ENCODE measurements at places on chromosomes 5 and 9.

GRCh38 chr9:28758341-28758740 lies 1185.1 kb upstream of the C9orf72 start:
- no peak for DNase-seq

GRCh38 chr5:142399891-142400290 lies 75.1 kb upstream of the SPRY4 start:
- DNase-seq: no peak

GRCh38 chr9:134501761-134502265 lies 139.8 kb upstream of the COL5A1 start:
- DNase-seq: no peak

DNA sequence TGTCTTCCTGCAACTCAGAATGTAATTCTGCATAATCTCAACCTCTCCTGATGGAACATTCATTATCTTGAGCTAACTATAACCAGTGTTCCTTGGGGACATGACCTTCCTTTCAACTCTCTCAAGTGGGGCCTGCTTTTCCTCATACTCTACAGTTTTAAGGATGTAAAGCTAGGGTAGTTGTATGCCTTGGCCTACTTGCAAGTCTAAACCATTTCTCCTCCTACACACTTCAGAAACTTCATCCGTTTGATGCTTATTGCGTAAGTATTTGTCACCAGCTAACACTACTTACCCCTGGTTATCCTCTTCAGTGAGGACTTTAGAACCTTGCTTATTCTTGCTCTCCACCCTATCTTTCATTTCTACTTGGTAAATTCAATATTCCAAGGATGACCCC lies 548.9 kb downstream of the HINT1 start:
- DNase-seq: no peak

DNA sequence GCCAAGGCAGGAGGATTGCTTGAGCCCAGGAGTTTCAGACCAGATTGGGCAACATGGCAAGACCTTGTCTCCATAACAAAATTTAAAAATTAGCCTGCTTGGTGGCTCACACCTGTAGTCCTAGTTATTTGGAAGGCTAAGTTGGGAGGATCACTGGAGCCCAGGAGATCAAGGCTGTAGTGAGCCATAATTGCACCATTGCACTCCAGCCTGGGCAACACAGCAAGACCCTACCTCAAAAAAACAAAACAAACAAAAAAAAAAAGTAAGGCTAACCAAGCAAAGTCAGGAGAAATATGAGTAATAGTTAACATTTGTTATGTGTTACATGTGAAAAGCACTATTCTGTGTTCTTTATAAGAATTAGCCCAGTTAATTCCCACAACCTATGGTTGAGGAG lies 74.7 kb downstream of the FOXB2 start:
- DNase-seq: no peak

DNA sequence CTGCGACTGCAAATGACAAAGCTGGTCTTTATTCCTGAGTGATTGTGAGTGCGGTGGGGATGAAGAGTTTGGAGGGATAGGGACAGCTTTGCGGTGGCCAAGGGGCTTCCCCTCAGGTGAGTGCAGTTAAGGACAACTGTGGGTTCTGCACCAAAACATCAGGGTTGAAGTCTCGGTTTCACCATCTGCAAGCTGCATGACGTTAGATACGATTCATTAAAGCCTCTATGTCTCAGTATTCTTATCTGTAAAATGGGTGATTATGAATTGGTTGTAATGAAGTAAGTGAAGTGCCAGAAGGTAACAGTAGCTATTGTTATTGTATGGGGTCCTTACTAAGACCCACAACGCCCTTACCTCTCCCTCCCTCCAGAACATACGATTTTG lies 226.8 kb upstream of the DAPK1 start:
- DNase-seq: no peak

Data from activated T-cell treated with anti-CD3 and anti-CD28 coated beads, Interleukin-2, amount 50 U/mL, for 48 hours (primary cell).